ENCODE measurements at places on chromosomes 4 and X. TPM values are rescaled to one million over a fixed set of nuclear protein-coding genes. Genes with fewer than 3 reads are reported as not detected.

DNA sequence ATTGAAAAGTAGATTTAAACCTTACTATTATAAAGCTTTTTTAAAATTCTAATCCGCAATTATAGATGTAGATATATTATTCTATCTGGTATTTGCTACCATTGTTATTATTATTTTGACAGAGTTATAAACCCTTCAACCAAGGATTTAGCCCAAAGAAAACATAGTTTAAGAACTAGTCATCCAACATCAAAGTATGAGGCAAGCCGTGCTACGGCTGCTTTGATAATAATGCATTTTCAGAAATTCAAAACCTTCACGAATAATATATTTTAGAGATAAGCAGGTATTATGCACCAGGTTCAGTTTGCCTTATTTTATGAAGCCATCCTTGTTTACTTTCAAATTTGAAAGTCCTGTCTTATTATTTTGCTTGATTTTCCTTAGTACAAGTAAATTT, 1501.7 kb downstream of the RAPGEF2 start:
- DNase-seq, result no peak

The GNRHR gene
- not detected for total RNA-seq

- peak; percentile 3 for DNase-seq
These were observed 68.3 kb upstream of the PRPS1 start for GRCh38 chrX:107560041-107560440.

GRCh38 chr4:177374966-177375365, 65.3 kb downstream of the NEIL3 start:
- DNase-seq, result no peak

DNA sequence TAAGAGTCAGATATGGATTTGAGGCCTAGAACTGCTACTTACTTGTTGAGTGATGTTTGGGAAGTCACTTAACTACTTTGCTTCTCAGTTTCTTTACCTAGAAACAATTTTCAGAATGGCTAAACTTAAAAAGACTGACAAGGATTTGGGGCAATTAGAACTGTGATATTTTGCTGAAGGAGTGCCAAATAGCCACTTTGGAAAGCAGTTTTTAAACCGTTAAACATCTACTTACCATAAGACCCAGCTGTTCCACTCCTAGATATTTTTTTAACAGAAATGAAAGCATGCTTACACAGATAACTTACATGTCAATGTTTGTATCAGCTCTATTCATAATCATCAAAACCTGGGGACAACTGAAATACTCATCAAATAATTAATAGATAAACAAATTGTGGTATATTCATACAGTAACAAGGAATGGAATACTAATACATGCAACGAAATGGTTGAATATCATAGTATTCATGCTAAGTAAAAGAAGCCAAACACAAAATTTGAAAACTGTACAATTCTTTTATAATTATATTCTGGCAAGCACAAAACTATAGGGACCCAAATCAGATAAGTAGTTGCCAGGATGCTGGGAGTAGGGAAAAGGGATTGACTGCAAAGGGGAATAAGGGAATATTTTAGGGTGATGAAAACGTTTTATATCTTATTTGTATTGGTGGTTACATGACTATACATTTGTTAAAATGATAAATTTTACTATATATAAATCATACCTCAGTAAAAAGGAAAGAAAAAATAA, 24.0 kb downstream of the RPA4 start:
- DNase-seq, result peak; percentile 1

- no peak for DNase-seq
These were observed 670.3 kb downstream of the KCTD8 start for GRCh38 chr4:43778187-43778915.
